HT1080 (cell line): ENCODE measurements at places on chromosomes 2 and 18.
A peak's percentile ranks its signal among the peaks of the same experiment; 100 is the strongest.

DNA sequence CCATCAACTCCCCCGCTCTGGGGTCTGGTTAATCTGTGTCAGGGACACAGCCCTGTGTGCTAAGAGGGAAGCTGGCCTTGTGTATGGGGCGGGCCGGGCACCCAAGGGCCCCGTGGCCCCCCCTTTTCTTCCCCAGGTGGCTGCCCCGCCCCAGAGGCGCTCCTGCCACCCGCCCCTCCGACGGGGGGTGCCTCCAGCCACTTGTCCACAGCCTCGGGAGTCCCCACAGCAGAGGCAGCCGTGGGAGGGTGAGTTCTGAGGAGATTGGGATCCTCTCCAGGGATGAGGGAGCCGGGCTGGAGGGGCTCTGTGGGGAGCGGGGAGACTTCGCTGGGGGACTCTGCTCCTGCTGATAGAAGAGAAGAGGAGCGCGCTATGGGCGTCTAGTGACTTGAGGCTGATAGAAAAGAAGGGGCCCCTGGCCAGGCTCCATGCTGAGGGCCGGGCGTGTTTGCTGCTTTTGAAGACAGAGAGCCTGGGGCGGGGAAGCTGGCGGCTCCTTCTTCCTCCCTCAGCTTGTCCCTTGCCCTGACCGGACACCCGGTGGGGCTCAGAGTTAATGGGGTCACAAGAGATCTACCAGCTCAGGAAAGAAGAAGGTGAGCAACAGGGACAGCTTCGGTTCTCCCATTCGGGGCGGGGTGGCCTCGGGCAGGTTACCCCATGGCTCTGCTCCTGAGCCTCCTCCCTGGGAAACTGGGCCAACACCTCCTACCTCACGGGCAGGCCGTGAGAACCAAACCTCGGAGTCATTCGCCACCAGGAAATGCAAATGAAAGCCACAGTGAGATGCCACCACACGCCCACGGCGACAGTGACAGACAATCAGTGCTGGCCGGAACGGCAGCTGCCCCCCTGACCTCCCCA lies 89.4 kb upstream of the TAF1B start:
- DNase-seq: no peak

DNA sequence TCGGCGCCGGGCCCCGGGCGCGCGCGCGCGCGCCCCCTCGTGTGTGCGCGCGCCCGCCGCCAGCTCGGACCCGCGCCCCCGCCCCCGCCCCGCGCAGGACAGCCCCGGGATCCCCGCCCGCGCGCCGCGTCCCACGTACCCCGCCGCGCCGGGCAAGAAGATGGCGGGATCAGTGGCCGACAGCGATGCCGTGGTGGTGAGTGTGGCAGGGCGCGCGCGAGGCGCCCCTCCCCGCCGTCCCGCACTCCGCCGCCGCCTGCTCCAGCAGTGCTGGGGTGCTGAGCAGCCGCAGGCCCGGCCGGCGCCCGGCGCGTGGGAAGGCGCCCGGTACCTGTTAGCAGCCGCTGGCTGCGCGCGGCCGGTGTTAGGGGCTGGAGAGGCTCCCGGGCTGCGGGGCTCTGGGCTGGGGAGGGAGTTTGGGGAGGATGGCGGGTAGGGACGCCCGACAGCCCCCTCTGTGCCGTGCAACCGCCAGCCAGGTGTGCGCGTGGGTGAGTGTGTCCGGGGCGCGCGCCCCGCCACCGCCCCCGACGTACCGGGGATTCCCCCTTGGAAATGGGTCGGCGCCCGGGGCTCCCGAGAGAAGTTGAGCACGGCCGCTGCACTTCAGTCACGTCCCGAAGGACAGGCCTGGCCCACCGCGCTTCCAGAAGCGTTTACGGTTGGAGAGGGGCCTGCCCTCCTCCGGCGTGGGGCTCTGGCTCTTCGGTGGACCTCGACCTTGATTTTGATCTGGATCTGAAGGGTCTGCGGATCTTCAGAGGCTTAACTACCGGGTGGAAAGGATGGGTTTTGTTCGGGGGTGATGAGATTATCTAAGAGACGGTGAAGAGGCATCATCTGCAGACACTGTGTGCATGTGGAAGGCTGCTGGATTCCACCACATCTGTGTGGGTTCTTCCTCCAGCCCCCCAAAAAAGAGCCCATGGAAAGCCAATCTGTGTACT lies 697 bp downstream of the LGALSL start:
- peak; percentile 13 for DNase-seq

- peak; percentile 81 for DNase-seq
Measured at GRCh38 chr2:180644709-180645108, 335.7 kb upstream of the UBE2E3 start.

DNA sequence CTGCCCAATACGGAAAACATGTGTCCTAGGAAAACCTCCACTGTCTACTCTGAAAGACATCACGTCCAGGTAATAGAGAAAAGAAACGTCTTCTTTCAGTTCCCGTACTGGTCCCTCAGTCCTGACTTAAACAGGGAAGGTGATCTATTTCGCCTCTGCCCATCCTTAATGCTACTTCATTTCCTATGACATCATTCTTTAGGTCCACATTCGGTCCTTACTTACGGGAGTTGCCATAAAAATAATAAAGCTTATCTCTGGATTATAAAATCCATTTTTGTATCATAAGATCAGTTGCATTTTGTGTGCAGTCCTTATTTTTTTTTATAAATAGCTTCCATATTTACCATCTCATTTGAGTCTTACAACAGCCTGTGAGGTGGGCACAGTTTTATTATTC lies 3.7 kb downstream of the TGFA start:
- DNase-seq: no peak

- DNase-seq: no peak
Measured at GRCh38 chr2:98586551-98587140, 21.7 kb downstream of the COA5 start.

- DNase-seq: no peak
Measured at GRCh38 chr2:48587560-48587959, 30.1 kb upstream of the GTF2A1L start.

DNA sequence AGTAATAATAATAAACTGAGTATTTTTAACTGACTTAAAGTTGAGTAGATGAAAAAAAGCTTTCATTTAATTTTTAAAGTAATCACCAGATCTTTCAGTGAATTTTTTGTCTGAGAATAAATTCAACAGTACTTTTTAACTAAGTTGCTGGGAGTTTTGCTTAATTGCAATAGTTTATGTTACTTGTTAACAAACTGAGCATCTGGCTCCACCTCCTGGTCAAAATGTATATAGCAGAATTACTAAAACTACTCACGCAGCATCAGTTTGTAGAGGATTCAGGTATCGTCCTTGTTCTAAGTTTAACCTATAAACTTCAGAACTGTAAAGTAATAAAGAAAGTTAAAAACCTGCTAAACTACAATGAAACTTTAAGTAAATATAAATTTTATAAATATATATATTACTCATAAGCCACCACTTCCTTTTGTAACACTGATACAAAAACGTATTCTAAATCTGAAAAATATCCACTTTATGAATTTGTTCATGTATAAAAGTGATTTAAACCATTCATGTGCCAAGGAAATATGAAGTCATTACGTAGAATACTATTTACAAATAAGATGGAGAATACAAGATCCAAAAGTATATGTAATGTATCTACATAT lies 21.3 kb downstream of the NOL10 start:
- peak; percentile 46 for DNase-seq

GRCh38 chr18:45291621-45292615 lies 323.4 kb upstream of the SLC14A2 start:
- DNase-seq: peak; percentile 83

DNA sequence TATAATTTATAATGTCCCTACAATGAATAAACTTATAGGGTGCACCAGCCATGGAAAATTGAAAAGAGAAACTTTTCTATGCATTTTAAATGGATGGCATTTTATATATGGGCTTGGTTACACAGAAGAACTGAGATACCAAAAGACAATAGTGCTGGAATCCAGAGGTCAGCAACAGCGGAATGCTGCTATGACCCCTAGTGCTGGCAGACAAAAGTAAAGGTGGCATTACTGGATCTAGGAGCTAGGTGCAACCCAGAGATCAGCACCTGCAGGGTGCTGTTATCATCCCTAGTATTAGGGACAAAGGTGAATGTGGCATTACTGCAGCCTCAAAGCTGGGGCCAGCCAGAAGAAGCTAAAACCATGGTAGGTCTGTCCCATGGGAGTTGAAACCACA lies 392.7 kb upstream of the ST6GAL2 start:
- DNase-seq: no peak

- no peak for DNase-seq
Measured at GRCh38 chr2:173164396-173164795, 88.8 kb downstream of the MAP3K20 start.

GRCh38 chr2:163610817-163611556 lies 124.8 kb downstream of the FIGN start:
- no peak for DNase-seq

DNA sequence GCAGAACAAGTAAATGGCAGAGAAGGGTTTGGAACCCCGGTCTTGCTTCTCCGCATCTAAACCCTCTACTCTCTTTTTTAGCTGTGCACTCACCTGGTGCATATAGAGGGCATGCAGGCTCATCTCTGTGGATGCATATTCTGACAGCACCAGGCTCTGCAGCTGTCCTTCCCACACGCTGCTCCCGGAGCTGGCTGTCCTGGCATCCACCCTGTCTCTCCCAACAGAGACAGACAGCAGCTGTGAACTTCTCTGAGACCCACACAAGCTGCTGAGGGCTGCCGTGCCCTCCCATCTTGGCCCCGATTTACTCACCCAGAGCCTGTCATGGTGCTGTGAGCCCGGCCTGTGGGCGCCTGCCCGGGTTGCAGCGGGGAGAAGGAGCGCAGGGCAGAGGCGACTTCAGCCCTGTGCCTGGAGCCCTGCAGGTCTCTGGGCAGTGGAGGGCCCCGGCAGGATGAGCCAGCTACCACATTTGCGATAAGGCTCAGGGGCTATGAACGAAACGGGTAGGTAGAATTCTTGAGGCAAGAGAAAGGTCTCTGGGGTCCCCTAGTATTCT lies 3.3 kb upstream of the ABCB6 start:
- no peak for DNase-seq

GRCh38 chr2:132522901-132523300 lies 106.3 kb downstream of the GPR39 start:
- DNase-seq: no peak

DNA sequence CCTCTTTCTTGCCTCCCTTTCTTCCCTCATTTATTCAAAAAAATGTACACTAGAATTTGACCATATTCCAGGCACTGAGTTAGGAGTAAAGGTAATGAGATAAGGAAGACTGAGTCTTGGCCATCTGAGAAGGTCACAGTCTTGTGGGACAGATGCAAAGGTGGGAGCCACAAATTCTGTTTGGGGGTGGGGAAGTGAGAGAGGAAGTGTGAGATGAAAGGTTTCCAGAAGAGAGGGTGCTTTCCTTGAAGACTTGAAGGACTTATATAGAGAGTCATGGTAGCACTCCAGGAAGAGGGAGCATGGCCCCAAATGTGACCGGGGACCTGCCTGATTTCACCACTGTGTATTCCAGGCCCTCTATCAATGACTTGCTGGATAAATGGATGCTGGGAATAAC lies 320.6 kb downstream of the LPIN1 start:
- no peak for DNase-seq

DNA sequence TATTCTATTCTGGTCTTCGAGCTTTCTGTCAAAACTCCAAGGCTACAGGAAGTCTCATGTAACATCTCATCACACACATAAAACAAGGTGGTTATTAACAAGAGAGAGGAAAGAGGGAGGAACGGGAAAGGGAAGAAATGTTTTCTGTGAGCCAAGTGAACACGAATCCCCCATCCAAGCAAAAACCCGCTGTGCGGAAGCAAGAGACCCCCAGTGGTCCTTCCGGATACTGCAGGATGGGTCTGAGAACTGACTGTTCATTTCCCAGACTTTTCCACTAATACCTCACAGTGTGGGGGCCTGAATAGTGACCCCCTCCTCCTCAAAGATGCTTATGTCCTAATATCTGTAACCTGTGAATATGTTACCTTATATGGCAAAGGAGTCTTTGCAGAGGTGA lies 19.0 kb upstream of the DIPK1C start:
- DNase-seq: peak; percentile 31

DNA sequence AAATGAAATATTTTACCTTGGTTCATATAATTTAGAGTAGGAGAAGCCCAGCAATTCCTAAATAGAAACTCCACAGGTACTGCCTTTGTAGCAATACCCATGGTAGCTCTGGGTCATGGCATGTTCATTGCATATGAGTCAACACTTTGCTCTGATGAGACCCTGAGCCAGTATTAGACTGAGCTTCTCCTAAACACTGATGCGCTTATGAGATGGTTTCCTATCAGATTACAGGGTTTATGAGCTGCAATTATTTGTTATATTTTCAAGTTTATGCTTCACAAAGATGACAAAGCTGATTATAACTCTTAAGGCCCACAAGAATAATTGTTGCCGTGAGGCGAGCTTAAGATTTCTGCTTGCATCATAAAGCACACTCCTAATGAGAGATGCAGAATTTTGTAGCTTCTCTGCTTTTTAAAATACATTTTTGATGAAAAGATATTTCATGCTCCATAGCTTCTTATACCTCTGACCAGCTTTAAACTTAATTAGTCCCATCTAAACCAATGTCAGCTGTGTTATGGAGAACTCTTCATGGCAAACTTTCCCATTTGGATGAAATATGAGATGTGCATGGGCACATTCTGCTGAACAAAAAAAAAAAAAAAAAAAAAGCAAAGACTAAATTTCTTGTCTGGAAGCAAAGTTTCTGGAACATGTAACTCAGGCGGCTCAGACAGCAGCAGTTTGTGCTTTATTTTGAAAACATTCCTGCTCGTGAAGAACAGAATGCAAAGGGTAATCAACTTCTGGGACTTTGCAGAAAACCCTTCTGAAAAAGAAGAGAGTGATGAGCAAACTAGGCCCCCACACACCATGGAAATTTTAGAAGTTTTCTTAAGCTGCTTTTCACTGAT lies 162.6 kb downstream of the KCNE4 start:
- DNase-seq: no peak

- no peak for DNase-seq
Measured at GRCh38 chr2:18799397-18799796, 210.0 kb upstream of the NT5C1B start.

DNA sequence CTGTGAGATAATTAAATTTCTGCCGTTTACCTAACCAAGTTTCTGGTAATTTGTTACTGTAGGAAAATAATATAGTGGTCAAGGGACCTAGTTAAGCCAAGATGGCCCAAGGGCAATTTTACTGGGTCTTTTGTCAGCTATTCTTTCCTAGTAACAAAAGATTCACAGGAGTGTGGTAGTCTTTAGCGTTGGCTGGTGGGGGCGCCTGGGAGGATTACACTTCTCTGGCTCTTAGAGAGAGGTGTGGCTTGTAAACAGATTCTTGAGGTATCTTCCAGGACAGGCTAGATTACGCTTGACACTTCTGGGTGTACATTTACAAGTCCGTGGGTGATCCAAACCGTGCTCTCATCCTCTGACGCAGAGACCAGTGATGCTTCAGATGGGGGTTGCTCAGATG lies 3.3 kb upstream of the ACOXL start:
- no peak for DNase-seq
